Parietal lobe (tissue), 2 donors: ENCODE measurements at places on chromosomes 11 and 22. TPM values are rescaled to one million over a fixed set of nuclear protein-coding genes. Genes with fewer than 3 reads are reported as not detected.

The CCDC73 gene
- not detected for total RNA-seq

The INPP5J gene
- 3.1 TPM for total RNA-seq

The NLRP10 gene
- total RNA-seq: not detected

The ABTB2 gene
- 7.2 TPM for total RNA-seq

The FOLH1 gene
- total RNA-seq: 7.8 TPM
